ENCODE measurements at places on chromosomes 11 and 22.

DNA sequence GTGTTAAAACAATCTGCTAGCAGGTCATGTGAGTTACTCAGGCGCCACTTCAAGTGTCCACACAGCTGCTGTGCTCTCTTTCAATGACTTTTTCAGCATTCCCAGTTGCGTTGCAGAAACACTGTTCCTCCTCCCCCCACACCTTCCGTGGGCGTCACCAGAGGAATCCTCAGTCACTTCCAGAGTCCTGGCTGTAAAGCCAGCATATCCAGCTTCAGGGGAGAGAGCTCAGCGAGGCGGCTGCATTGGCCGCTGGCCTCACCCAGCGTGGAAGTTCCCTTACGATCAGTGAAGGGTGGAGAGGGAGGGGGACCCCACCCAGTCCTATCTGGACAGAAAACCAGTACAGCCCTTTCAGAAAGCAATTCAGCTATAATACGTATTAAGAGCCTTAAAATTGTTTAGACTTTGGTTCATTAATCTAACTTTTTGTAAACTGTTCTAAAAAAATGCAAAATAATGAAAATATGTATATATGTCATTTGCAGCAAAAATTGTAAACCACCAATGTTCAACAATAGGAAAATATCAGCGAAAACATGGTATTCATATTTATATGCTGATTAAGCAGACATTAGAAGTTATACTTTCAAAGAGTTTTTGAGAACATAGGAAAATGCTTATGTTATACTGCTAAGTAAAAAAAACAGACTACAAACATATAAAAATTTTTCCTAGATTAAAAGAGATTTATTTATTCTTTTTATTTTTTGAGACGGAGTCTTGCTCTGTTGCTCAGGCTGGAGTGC is 2.8 kb upstream of the ANO9 start:
- no peak for DNase-seq

DNA sequence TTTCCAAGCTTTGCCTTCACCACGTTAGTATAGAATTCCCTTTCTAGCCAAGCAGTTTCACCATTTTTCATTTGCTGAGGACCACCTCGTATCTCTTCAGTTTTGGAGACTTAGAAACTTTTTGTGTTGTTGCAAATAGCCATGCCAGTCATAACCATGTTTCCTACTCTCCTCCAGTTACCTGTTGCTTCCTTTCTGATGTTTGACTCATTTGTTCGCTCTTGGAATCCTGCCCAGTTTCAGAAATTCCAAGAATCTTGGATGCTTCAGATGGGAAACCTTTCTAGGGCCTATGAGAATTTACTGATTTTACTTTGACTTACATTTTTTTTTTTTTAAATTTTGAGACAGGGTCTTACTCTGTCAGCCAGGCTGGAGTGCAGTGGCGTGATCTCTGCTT is 65.4 kb downstream of the PPP6R3 start:
- no peak for DNase-seq

GRCh38 chr22:25346859-25347751 is 127.7 kb downstream of the CRYBB2 start:
- DNase-seq = no peak

GRCh38 chr22:25551396-25551795 is 13.1 kb upstream of the GRK3 start:
- no peak for DNase-seq

GRCh38 chr11:70415191-70415590 is 16.9 kb downstream of the CTTN start:
- no peak for DNase-seq

Data from Jurkat, Clone E6-1 (cell line).